Caki2 (cell line): ENCODE measurements at places on chromosomes 1 and 21.

DNA sequence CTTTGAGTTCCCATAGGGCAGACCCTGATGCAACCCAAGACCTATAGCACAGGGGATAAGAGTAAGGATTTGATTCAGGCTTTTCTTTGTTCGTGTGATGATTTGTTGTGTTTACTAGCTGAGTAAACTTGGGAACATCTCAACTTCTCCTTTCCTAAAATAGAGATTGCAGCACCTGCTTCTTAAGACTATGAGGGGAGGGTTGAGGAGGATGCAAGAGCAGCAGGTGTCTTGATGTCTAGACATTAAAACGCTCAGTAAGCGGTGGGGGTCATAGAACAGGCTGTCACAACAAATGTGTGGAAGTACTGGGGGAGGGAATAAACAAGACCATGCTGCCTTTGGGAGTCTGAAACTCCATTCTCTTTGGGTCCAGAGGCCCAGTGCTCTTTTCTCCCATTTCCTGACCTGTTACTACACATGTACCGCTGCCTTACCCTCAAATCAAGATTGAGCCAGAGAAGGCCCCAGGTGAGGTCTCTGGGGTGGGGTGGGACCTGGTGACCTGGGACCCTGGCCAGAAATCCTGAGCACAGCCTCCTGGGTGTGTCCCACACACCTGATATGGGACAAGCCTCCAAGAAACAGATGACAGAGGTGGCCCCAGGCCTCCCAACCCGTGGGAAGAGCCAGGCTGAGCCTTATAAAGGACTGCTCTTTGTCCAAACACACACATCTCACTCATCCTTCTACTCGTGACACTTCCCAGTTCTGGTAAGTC, at the start of gene S100A7A:
Gene S100A7A (plus strand): TSS at position 671 of the 721 bp plus-strand sequence. CDS start 1,563 bp downstream, outside the sequence.
- DNase-seq: no peak

DNA sequence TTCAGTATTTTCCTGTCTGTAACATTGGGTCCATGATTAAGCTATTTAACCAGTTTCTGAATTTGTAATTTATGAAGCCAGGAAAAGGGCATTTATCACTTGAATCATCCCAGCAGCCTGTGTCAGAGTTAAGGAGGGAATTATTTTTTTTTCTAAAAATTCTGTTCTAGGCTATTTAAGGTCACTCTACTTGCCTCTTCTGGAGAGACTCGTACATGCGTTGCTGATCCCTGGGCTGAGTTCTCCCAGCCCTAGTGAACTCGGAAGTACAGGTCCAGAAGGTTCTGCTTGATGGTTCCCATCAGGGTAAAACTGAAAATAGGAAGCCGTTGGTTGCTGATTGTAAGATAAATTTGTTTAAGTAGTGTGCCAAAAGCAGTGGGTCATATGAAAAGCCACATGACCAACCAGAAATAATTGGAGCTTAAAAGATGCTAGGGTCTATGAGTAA, 90.7 kb downstream of the GPR88 start:
- no peak for DNase-seq

GRCh38 chr1:115867216-115867615, 26.3 kb upstream of the NHLH2 start:
- DNase-seq: peak; percentile 45

- no peak for DNase-seq
Observed at GRCh38 chr1:228394571-228395394, 11.9 kb downstream of the TRIM11 start.

DNA sequence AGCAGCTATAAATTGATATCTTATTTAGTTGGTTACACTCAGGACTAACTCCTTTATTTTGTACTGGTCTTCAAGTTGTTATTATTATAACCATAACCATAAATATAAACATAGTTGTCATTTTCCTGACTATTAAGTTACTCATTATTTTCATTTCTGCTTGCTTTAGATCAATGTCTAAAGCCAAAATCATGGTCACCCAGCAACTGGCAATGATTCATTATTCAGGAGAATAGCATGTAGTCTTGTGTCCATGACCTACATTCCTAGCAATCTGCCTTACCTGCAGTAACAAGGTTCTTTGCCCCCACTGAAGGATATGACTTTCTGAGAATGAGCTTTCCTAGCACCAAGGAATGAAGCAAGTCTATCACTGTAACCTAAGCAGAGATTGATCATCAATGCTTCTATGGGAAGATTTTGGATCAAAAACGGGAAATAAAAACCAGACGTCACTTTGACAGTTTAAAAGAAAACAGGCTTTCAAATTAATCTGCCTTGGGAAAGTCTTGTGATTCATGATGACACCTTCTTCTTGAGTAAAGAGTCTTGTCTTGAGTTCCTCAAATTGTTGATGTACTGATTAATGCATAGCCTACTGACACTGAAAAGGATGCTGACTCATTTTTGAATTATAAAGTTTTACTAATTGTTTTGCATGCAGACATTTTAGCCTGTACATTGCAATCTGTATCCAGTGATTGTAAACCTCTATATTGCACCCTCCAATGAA, 203.3 kb upstream of the IVNS1ABP start:
- peak; percentile 45 for DNase-seq

DNA sequence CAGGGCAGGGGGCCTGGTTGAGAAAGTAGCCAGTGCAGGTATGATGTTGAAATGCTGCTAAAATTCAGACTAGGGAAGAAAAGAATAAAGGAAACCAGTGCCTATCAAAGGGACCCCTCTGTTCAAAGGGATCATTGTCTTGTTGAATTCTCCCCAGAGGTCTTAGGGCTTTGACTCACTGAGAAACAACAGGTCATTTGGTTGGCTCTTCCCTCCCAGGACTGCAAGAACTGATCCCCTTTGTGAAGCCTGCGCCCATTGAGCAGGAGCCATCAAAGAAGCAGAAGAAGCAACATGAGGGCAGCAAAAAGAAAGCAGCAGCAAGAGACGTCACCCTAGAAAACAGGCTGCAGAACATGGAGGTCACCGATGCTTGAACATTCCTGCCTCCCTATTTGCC, 11.8 kb upstream of the CELSR2 start:
- DNase-seq: no peak

GRCh38 chr21:34166468-34166867, 93.1 kb downstream of the MRPS6 start:
- peak; percentile 49 for DNase-seq

DNA sequence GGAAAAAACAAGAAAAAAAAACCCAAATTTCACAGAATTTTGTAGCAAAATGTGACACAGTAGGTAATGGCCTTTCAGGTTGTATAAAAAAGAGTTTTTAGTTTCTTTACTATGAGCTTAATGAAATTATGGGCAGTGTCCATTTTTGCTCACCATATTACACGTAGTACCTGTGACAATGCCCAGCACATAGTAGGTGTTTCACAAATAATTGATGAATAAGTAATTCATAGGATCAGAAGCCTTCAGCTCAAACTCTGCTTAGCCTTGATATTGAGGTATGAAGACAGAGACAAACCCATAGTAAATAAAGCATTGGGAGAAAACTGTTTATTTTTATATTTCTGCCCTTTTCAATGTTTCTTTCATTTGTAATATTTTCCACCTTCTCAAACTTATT, 97.2 kb downstream of the LHX9 start:
- no peak for DNase-seq

DNA sequence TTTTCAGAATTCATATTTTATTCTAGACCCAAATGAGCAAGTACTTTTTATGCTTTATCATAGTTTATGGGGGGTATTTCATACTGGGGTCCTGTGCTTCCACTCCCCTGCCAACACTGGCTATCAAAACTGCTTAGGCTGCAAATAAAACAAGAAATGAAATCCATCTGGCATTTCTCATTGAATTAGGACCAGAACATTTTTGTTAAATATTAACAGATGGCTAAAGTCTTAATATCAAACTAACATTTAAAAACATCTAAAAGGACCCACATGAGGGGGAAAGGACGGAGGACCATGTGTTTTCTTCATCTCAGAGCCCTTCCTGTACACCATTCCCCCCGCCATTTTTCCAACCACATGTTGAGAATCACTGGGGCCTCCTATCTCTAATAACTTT, 167.5 kb upstream of the C1orf105 start:
- no peak for DNase-seq

- DNase-seq: no peak
Observed at GRCh38 chr1:9238134-9238533, 3.6 kb downstream of the H6PD start.

GRCh38 chr1:29362764-29363163, 126.4 kb downstream of the PTPRU start:
- DNase-seq: no peak

DNA sequence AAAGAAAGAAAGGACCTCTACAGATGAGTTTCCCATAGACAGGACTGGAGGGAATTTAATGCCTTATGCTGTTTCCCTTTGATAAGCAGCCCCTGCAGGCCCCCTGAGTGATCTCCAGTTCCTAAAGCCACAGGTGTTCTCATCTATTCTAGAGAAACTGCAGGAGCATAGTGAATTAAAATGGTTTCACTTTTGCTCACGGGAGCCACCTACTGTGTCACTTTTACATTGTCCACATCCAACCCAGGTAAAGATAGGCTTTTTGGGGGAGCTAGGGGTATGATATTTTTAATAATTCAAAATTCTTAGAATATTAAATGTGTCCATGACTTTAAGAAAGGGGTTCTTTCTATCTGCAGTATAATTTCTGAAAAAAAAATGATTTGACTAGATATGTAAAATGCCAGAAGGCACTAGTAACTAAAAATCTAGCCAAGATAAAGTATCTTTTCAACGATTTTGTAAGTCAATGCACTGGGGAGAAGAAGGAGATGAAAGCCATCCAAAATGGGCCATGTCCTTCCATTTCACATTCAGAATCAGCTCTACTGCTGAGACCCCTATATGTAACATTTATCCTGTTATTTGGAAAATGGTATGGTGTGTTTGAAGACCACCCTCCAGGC, 267.3 kb upstream of the DUSP10 start:
- DNase-seq: no peak

DNA sequence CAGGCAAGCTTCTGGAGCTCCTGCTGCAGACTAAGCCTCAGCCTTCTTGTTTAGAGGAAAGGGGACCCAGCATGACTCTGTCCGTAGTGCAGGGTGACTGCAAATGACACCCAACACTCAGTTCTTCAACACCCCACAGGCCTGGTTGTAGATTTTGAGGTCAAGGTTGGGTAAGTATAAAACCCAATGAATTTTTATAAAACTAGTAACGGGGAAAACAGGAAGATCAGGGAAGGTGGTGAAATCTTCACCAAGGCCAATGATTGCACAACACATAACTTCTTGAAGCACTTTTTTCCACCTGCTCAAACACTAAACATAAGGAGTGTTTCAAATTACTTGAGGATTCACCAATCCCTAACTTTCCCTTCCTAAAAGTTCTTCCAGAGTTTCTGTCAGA, 89.4 kb upstream of the JAK1 start:
- no peak for DNase-seq

DNA sequence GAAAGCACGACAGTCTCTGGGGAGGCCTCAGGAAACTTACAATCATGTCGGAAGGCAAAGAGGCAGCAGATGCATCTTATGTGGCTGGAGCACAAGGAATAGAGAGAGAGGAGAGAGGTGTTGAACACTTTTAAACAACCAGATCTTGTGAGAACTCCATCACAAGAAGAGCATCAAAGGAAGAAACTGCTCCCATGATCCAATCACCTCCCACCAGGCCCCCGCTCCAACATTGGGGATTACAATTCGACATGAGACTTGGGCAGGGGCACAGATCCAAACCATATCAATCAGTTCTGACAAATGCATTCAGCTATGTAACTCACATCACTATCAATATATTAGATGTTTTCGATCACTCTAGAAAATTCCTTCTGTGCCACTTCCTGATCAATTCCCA, 37.6 kb downstream of the ETS2 start:
- no peak for DNase-seq

DNA sequence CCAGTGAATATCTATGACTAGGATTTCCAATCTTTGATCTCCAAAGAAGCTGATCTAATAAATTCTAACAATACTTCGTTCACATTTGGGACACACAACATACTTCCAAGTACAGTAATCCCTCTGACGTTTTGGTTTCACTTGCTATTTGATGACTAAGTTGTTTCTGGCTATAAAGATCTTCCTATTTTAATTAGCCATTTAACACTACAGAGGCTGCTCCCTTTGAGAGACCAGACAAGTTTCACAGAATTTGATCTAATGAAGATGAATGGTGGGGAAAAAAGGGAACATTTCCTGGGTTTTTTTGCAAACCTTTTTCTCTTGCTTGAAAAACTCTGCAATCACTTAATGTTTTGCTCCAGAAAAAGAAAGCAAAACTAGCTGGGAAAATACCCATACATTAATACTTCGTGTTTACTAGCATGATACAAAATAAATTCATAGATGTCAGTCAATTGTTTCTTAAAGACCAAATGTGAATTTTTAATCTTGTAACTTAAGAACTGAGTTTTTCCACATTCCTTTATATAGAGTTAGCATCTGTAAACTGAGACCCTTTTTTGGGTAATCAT, 28.0 kb upstream of the GLIS1 start:
- DNase-seq: no peak

DNA sequence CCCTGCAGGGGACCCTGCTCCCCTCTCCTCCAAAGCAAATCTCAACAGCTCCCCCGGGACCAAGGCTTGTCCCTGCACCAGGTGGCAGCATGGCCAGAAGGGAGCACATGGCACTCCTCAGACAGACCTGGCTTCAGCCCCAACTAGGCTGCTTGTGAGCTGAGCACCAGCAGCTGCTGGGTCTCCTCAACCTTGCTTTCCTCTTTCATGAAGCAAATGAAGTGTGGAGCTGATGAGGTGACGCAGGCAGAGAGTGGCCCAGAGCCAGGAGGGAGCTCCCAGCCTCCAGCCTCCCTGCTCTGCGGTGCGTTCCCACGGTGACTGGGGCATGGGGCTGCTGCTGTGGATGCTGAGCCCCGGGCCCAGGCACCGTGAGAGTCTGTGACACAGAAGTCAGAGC, 34.0 kb downstream of the MEGF6 start:
- DNase-seq: no peak

GRCh38 chr1:24705260-24706073, 39.8 kb upstream of the CLIC4 start:
- DNase-seq: peak; percentile 96

DNA sequence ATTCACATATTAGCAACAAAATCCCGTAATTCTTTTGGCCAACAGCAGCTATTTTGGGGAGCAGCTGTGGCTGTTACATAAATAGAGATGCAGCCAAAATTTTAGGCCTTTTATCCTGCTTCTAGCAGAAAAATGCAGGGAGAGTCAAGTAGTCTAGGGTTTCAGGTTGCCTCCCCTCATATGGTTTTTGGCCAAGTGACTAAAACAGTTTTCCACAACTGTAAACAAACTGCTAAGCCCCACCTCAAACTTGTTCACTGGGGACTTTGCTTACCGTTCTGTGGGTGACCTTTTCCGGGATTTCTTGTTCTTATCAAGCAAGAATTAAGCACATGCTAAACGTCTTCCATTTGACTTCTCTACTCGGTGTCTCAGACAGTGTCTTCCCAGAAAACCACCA, 133.4 kb downstream of the EDEM3 start:
- no peak for DNase-seq
